ENCODE measurements at places on chromosomes 12 and 14.

- DNase-seq = no peak
Measured at GRCh38 chr12:15636060-15636890, 152.9 kb downstream of the EPS8 start.

DNA sequence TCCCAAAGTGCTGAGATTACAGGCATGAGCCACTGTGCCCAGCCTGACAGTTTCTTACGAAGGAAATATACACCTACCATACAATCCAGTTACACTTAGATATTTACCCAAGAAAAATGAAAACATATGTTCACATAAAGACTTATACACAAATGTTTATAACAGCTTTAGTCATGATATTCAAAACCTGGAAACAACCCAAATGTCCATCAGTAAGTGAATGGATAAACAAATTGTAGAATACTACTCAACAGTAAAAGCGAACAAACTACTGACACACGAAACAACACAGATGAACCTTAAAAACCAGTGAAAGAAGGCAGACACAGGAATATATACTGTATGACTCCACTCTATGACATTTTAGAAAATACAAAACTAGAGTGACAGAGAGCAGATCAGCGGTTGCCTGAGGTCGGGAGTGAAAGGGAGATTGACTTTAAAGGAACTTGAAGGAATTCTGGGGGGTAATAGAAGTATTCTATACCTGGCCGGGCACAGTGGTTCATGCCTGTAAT is 83.6 kb downstream of the SPRING1 start:
- no peak for DNase-seq

- no peak for DNase-seq
Measured at GRCh38 chr14:53547593-53547992, 394.5 kb upstream of the DDHD1 start.

- no peak for DNase-seq
Measured at GRCh38 chr12:52181746-52182145, 10.1 kb downstream of the KRT80 start.

DNA sequence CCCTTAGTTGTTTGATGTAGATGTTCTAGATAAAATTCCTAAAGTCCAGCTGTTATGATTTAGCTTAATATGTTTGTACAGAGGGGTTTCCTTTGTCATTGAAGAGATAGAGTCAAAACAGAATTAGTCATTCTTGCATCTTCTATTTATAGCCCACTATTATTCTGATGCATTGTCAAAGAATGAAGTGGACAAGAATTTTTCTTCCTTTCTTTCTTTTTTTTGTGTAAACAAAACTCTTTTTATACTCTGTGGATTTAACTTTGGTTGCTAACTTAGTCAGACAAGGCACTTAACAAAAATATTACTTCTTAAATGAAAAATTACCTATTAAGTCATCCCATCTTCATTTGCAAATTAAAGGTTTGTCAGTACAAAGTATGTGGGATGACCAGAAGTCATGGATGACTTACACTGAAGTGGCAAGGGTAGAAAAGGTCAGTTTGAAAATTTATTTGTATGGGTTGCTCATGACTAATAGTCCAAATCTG is 215.6 kb upstream of the DDHD1 start:
- DNase-seq = no peak

GRCh38 chr14:69137843-69138535 is 14.9 kb downstream of the DCAF5 start:
- no peak for DNase-seq

- no peak for DNase-seq
Measured at GRCh38 chr12:5461966-5462365, 30.1 kb downstream of the NTF3 start.

DNA sequence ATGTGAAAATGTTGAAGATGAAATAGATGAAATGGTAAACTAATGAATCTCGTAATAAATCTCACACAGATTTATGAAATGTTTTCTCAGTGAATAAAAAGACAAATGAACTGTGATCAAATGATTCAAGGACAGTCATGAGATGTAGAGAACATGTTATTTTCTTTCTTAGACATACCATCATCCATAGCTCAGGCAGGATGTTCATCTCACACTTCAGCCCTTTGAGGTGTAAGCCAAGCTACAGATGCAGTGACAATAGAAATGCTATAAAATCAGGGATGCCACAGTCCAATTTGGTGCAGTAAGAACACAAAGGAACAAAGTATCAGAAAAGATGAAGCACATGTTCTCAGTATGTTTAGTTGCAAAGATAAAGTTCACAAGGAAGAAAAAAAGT is 242.7 kb upstream of the KRR1 start:
- no peak for DNase-seq

- no peak for DNase-seq
Measured at GRCh38 chr12:123387508-123388176, 3.7 kb downstream of the KMT5A start.

- no peak for DNase-seq
Measured at GRCh38 chr14:105899071-105899641, 372.8 kb downstream of the TMEM121 start.

- DNase-seq = no peak
Measured at GRCh38 chr14:100287202-100287997, 18.8 kb downstream of the SLC25A29 start.

DNA sequence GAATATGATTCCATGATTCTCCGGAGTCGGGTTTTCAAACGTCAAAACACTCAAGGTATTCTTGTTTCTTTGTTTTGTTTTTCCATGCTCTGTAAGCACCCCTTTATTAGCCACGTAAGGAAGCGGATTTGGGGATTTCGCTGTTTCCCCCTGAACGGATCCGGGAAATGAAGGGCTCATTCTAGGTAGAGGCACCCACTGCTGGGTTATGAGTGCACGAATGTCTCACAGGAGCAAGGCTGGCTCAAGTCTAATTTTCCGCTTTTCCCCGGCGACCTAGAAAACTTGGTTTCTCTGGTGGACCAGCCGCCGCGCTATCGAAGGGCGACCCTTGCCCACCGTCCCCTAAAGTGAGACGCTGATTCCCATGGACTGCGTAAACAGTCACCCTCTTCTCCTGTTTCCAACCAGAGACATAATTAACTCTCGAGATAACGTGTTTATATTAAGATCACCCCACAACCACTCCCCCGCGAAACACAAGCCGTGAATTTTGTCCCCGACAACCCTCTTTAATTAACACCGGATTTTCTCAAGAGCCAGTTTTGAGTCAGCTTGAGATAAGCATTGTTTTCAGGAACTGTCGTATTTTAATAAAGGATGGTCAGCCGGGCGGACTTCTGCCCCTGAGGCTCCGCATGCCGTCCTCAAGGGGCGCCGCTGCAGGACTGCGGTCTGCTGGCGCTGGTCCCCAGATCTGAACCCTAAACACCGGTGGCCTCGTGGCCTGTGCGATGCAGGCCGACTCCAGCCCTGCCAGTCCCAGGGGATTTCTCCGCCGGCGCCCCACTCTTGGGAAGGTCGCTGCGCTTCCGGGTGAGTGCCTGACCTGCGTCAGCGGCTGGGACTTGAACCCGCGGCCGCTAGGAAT is 515 bp upstream of the ABCC9 start:
- peak; percentile 86 for DNase-seq

- DNase-seq = no peak
Measured at GRCh38 chr12:5797661-5798060, 147.4 kb downstream of the ANO2 start.

DNA sequence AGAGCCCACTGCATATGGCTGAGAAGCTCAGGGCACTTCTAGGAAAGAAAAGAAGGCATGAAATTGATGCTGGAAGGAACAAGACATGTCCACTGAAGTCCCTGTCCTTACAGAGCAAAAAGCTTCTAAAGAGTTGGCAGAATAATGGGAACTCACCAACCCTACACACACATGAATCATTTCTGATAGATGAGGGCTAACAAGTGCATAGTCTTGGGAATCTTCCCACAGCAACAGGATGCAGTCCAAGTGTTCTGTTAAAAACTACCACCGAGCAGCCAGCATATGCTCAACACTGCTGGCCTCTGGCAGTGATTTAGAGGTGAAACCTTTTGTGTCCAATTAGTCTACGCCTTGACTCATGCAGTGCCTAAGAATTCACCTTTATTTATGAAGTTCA is 44.8 kb downstream of the RHOJ start:
- DNase-seq = no peak

- no peak for DNase-seq
Measured at GRCh38 chr12:113136128-113136989, 798 bp upstream of the RASAL1 start.

- DNase-seq = peak; percentile 75
Measured at GRCh38 chr12:113154351-113154973, 4.9 kb downstream of the CFAP73 start.

GRCh38 chr14:36207500-36207899 is 31.0 kb upstream of the PTCSC3 start:
- DNase-seq = no peak

DNA sequence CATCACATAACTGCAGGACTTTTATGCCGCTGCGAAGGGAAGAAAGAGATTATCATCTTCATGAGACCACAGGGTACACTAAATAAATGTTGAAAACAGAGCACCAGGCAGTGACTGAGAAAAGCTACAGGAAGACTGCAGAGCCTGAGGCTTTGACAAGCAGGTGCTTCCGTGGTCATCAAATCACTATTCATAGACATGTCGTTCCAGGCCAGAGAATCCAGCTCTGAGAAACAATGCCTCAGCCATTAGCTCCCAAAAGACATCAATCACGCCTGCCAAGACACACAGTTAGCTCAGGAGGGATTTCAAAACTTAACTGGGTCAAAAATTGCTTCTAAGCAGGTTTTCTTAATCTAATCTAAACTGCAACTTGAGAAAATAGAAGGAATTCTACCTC is 47.2 kb upstream of the GARIN6 start:
- no peak for DNase-seq

GRCh38 chr12:101001669-101002068 is 207.1 kb downstream of the ANO4 start:
- no peak for DNase-seq

DNA sequence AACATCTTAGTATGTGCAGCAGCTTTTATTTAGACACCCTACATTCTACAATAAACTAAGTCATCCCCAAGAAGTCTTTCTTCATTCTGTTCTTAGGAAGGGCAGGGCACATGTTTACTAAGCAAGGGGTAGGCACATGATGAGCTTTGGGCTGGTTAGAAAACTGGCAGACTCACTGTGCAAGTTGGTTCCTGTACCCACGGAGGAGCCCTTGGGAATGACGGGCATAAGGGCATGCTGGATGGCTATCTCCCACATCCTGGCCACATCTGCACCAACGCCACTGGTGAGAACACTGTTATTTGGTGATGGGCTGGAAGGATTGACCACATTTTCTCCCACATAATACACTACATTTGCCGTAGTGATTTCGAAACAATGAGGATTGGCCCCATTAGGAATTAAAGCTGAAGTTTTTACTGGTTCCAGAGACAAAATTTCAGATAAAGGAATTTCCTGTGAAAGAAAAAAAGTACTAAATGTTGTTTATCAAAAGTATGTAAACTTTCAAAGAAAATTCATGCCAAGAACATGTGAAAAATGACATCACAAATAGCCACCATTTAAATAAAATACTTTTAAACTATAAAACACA is 297.0 kb downstream of the PRKD1 start:
- no peak for DNase-seq
